ENCODE measurements at places on chromosomes 16 and 17.
A peak's percentile ranks its signal among the peaks of the same experiment; 100 is the strongest.

GRCh38 chr16:81585785-81586184 is 141.2 kb downstream of the CMIP start:
- peak; percentile 9 for DNase-seq

- DNase-seq: no peak
Measured at GRCh38 chr17:45974916-45975630, 24.0 kb upstream of the STH start.

DNA sequence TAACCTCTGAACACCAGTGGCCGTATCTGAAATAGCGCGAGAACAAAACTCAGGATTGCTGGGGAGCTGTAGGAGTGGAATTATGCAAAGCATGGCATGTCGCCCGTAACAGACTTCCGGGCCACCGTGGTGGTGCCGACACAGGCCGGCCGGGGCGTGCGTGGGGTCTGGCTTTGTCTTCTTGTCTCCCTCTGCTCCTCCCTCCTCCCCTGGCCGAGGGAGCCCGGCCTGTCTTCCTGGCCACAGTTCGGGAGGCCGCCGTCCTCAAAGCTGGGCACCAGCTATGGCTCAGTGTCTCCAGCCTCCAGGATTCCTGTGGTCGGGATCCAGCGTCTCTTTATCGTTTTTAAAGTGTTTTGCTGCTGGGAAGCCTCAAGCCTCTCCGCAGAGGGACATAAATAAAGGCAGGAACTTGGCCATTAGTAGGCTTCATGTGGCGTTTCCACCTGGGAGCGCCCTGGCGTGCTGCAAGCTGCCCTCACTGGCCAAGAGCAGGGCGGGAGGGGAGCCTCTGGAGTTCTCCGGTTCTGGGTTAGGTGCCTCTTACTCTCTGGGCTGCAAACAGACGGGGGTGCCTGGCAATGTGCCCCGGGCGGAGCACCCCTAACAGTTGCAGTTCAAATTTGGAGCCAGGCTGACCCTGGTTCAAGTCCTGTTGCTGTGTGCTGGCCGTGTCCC is 22.0 kb upstream of the NPTX1 start:
- DNase-seq: no peak

DNA sequence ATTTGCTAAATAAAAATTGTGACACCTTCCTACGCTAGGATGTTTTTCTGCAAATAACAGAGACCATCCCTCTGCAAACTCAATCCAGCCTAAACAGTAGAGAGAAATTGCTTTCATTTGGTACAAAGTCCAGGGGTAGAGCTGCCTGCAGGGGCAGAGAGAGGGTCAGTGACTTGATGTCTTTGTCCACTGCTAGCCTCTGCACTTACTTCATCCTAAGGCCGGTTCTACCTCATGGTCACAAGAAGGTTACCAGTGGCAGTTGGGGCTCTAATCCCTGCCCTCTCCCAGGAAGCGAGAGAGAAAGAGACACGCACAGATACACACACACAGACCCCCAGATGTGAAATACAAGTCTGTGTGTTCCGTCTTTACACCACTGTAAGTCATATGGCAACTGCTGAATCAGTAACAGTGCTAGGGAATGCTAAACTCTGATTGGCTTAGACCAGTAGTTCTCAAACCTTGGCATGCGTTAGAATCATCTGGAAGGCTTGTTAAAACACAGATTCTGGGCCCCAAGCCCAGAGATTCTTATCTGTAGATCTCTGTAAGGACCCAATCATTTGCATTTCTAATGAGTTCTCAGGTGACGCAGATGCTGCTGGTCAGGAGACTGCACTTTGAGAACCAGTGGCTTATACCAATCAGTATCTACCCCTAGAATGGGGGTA is 13.1 kb upstream of the LPCAT2 start:
- no peak for DNase-seq

GRCh38 chr17:39732586-39732985 is 2.3 kb upstream of the MIEN1 start:
- DNase-seq: no peak

GRCh38 chr16:17836868-17837602 is 366.3 kb upstream of the XYLT1 start:
- DNase-seq: no peak

DNA sequence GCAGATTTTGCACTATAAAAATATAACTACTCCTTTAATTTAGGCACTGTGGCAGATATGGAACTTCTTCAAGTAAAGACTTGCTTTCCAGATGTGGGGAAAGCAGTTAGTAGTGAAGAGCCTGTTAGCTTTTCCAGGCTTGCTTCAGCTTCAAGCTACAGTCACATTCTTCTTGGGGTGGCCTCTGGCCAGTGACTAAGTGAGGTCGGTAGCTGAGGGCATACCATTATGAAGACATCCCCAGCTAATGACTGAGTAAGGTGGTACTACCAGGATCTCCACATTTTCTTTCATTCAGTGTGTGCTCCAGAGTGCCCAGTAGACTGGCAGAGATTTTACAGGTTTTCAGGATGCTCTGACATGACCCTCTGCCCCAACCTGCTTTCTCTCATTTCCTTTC is 167.1 kb upstream of the KIF2B start:
- DNase-seq: no peak

GRCh38 chr16:73558219-73558618 is 510.3 kb upstream of the ZFHX3 start:
- DNase-seq: no peak

DNA sequence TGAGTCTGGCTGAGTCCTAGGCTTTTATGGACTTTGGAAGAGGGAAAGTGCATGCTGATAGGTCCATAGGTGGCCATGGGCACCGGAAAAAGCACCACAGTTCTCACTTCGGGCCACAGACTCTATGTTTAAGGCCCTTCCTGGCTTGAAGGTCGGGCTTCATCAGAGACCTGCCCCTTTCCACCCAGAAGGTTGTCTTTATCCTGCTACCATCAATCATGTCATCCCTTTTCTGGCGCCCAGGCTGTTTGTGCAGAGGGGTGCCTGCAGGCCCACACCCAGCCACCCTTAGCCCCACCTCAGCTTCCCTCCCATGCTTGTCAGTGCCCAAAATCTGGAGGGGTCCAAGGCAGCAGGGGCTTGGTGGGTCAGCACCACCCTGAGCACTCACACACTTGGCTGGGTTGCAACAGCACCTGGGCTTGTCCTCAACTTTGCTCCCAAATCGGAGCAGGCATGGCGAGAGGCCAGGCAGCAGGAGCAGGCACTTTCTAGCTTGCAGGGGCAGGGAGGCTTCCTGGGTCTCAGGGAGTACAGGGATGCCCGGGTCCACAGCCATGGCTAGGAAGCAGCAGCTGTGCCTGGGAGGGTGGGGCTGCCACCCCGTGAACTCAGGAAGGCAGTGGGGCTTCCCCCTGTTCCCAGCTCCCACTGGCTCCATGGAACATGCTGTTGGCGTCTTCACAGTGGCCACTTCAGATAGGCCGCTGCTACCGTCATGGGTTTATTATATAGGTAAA is 63.8 kb upstream of the TOM1L1 start:
- DNase-seq: no peak

DNA sequence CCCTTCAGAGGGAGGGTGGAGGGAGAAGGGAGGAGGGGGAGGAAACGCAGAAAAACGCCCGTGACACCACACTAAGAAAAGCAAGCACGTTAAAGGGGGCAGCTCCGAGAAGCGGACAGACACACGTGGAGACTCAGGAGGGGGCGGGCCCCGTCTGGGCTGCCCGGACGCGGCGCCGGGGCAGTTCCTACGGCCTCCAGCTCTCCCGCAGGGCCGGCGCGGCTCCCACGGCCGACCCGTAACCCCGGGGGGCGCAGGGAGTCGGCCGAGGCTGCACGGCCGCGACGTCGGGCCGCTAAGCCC is 362 bp downstream of the KLHDC4 start:
- peak; percentile 31 for DNase-seq

DNA sequence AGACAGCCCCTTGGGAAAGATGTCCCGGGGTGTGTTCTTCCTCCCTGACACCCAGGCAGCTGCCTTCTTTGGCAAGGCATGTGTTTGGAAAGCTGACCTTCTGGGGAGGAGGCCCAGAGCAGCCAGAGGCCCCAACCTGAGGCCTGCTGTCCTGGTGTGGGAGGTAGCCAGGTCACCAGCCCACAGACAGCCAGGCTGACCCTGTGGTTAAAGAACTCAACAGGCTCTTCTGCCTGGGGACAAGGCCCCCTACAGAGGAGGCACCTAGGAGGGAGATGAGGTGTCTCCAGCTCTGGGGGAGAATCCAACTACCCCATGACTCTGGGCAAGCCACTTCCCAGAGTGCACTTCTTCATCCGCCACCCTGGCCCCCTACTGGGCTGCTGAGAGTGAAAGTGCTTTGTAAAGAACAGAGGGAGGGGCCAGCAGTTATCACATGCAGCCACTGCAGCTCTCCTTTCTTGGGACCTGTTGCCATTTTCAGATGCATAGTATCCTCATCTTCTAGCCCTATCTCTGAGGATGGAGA is 13.1 kb upstream of the SREBF1 start:
- no peak for DNase-seq

DNA sequence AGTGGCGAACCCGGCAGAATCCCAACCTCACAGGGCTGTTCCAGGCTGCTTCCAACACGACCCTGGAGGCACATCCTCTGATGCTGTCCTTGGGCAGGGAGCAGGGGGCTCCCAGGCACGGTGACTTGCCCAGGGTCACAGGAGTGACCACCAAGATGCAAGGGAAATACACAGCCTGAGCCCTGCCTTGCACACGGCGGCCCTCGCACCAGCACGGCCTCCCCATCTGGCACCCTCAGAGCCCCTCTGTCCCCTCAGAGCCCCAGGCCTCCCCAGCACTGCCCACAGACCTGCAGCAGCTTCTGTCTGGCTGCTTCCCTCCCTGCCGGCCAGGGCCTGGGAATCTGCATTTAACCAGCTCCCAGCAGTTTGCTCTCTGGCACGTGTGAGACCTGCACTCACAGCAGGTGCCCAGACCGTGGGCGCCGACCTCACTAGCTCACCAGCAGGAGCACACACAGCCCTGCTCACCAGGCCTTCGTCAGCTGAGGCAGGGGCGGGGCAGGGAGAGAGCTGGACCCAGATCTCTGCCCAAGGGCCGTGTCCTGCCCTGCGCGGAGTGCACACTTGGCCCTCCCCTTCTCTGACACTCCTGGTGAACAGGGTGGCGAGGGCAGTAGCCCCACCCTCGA is 29.7 kb upstream of the ZC3H18 start:
- DNase-seq: no peak

DNA sequence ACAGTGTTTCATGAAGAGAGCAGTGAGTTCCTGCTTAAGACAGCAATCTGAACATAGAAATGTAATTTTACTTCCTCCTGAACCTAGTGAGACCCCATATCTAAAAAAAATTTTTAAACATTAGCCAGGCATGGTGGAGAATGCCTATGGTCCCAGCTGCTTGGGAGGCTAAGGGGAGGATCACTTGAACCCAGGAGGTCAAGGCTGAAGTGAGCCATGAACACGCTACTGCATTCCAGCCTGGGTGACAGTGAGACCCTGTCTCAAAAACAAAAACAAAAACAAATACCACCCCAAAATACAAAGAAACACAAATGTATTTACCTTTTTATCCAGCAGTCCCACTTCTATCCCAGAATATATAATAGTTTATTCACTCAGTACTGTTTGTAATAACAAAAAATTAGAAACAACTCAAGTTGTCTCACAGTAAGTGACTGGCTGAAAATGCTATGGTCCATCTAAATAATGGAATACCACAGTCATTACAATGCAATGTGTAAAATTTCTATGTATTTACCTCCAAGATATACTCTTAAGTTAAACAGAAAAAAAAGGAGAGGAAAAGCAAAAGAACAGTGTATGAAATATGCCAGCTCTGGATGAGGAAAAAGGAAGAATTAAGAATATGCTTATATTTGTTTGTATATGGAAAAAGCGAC is 16.3 kb downstream of the CFDP1 start:
- no peak for DNase-seq

- DNase-seq: no peak
Measured at GRCh38 chr16:12182212-12182611, 205.7 kb downstream of the SNX29 start.

DNA sequence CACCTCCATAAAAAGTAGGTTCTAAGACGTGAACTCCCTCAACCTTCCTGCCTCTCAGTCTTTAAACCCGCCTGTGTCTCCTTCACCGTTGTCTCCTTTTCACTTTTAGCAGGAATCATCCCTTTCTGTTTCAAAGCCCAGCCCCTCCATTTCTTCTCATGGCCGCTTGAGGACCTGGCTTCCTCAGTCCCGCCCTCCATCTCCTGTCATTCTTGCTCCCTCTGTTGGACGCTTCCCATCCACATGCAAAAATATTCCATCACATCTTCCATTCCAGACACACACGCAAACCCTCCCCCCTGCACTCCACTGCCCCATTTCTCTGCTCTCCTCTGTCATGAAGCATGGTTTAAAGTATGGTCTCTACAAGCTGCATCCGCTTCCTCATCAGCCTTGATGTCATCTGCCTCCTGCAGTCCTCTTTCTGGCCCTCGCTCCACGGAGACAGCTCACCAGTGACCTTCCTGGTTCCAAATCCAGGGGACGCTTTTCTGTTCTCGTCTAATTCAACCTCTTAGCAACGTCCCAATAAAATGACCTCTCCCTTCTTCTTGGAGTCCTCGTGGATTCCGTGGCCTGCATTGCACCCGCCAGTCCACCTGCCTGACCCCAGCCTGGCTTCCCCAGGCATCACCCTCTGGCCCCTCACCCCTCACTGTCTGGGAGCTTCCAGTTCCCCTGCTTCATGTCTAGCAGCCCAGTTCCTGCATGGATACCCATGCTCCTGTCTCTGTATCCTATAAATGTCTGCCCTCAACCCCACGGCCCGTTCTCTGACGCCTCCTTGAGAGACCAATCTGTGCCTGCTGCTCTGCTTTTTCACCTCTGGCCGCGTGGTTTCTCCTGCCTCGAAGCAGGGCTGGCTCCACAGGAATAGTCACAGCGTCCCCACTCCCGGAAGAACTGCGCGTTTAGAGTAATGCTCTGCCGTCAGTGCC is 26.2 kb downstream of the ANKRD40 start:
- DNase-seq: no peak

GRCh38 chr16:47060596-47060995 is 83.1 kb downstream of the NETO2 start:
- no peak for DNase-seq

DNA sequence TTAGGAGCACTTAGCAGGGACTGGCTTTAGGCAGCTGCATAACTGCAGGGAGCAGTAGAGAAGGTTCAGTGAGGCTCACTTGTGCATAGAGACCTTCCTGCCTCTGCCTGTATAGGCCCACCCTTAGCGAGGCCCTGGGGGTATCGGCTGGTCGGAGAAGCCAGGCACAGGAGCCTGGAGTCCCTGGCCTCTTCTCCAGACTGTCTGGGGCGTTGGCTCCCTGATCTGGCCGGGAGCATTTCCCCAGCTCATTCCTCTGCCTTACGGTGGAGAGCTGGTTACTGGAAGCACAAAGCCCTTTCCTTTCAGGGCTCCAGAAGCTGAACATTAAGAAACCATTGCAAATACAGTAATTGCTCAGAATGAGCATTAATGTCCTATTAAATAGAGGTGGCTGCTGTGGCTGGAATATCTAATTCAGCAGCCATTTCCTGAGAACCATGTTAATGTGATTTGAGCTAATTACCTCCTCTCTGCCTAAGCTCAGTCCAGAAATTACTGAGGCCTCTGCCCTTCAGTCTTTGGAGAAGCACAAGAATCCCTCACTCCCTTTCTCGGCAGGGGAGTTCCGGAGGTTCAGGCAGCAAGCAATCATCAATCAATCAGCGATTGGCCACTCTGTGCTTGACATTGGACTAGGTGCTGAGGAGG is 18.8 kb upstream of the TMEM220 start:
- no peak for DNase-seq

- no peak for DNase-seq
Measured at GRCh38 chr16:73956587-73957494, 339.8 kb upstream of the PSMD7 start.

All from CMK (cell line).